ENCODE measurements at places on chromosomes 13 and 19.

GRCh38 chr19:52742516-52742915 is 7.7 kb upstream of the ZNF611 start:
- DNase-seq, result no peak

DNA sequence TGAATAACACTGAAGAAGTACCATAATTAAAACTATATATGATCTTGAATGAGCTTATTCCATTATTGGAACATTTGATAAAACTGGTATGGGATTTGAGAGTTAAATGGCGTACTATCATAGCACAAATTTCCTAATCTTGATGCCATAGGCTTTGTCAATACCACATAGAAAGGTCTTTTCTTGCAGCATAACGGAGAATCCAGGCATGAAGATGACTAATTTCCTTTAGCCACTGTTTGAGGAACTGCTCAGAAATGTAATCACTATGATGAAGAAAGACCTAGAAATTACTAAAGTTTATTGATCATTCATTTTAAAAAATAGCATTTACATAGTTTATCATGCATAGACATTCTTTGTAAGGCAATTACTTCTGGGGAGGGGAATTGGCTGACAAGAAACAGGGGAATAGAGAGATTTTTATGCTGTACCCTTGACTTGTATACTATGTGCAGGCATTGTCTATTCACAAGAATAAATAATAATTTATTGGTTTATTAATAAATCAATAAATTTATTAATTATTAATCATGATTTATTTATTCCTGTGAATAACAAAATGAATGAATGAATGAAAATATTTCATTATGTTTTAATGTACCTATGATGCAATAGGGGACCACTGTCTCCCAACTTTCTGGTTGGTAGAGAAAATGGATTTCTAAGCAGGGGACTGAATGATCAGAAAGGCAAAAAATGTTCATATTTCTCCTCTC is 2676.6 kb downstream of the PCDH9 start:
- DNase-seq, result no peak

GRCh38 chr13:35140831-35141230 is 198.8 kb downstream of the NBEA start:
- DNase-seq, result no peak

- peak; percentile 8 for DNase-seq
These were observed 299.0 kb downstream of the KLF12 start for GRCh38 chr13:73835138-73835721.

DNA sequence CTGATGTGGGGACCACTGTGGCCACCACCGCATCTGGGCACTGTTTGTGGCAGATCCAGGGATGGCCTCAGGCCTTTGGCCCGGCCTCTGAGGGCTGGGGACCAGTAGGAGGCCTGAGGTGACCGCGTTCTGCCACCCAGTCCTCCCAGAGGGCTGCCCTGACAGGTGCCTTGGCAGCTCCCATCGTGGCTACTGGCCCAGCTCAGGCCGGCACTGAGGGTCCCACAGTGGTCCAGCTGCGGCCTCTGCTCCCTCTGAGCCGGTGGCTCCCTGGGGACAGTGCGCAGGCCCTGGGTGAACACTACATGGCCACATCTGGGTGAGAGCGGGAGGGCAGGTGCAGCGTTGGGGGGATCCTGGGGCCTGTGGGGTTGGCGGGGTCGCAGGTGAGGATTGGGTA is 61.9 kb downstream of the KDM4B start:
- DNase-seq, result no peak

DNA sequence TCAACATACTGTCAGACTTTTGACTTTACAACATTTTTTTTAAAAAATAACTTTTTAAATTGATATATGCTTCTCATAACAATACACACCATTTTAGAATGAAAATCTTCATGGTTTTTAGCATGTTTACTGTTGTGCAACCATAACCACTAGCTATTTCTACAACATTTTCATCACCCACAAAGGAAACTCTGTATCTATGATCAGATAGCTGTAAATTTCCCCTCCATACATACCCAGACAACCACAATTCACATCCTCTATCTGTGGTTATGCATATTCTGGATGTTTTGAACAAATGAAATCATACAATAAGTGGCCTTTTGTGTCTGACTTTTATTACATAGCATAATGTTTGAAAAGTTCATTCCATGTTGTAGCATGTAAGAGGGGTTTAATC is 1666.0 kb downstream of the EFNB2 start:
- DNase-seq, result no peak

DNA sequence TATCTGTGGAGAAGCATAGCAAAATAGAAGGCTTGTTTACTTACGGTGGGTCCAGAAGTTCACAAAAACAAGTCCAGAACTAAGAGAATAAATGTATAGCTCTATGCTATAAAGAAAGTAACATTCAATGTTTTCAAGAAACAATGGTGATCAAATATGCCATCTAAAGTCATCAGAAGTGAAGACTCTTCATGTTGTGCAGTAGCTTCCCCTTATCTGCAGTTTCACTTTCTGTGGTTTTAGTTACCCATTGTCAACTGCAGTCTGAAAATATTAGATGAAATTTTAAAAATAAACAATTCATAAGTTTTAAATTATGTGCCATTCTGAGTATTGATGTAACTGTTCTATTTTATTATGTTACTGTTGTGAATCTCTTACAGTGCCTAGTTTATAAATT is 72.5 kb downstream of the EDNRB start:
- DNase-seq, result no peak

DNA sequence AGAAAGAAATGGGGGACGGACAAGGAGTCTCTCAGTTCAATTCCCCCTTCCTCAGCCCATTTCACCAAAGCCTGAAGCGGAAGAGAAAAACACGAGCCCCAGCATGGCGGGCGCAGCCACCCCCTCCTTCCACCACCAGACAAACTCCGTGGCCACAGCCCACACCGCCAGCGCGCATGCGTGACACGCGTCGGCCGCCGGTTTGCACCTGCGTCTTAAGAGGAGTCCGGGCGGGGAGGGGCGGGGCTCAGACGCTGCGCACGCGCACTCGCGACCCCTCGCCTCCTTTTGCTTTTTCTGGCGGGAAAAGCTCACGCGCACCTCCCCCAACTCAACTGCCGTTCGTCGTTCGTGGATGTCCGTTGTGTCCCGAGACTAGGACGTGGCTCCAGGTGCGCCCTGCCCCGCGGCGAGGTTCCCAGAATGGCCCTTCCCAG is at the start of gene KASH5:
TSS of gene KASH5 (plus strand) at position 314 of the 437 bp plus-strand sequence. CDS start 2,635 bp downstream, outside the sequence.
- no peak for DNase-seq

GRCh38 chr13:109785141-109785891 is 1.1 kb downstream of the IRS2 start:
- peak; percentile 75 for DNase-seq

GRCh38 chr13:75960538-75960994 is 324.4 kb downstream of the LMO7 start:
- no peak for DNase-seq

- DNase-seq, result no peak
These were observed 7.1 kb upstream of the IFT88 start for GRCh38 chr13:20559659-20560356.

DNA sequence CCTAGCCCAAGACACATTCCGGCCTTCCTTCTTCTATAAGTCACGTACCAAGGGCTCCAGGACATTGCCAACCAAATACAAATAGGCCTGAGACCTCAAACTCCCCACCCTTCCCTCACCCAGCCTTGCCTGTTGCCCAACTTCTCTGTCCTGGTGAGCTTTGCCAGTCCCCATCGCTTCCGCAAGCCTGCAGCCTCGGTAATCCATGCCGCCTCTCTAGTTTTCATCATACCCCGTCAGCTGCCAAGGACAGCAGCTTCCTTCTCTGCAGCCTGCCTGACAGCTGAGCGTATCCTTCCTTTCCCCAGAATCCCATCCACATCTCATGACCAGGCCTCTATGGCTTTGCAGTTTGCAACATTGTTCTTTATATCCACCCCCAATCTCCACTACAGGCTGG is 36.6 kb upstream of the POMP start:
- DNase-seq, result no peak

DNA sequence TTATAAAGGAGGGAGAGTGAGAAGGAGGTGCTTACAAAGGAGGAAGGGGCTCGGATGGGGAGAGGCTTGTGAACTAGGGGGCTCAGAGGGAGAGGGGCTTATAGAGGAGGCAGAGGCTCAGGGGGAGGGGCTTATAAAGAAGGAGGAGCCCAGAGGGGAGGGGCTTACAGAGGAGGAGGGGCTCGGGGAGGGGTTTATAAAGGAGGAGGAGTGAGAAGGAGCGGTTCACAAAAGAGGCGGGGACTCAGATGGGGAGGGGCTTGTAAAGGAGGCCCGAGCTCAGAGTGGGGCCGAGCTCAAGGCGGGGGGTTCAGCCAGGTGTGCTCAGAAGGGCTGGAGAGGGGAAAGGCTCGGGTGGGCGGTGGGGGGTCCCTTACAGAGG is 500 bp downstream of the SMIM24 start:
- DNase-seq, result no peak

GRCh38 chr19:4338441-4339355 is at the start of gene STAP2:
TSS of gene STAP2 (minus strand) at chr19:4338827. CDS start at chr19:4338753, 74 bp downstream.
- no peak for DNase-seq

DNA sequence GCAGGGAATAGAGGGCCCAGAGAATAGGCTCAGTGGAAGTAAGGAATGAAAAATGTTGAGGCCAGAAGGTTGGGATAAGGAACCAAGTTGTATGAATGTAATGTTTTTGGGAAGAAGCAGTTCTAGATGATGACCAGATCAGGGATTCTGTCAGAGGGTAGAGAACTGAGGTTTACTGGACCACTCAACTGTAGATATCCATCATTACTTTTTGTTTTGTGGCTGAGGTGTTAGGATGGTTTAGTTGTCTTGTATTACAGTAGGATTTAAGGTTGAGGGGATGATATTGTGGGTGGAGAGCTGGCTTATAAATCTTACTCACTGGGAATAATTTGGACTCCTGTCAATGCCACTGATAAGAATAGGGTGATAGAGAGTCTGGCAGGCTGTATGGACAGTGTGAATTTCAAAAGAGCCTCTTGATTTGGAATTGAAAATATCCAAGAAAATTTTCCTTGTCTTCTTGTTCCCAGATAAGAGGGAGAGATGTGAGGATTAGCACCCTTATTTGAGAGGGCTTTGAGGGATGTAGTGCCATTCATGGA is 22.6 kb downstream of the NDFIP2 start:
- no peak for DNase-seq

DNA sequence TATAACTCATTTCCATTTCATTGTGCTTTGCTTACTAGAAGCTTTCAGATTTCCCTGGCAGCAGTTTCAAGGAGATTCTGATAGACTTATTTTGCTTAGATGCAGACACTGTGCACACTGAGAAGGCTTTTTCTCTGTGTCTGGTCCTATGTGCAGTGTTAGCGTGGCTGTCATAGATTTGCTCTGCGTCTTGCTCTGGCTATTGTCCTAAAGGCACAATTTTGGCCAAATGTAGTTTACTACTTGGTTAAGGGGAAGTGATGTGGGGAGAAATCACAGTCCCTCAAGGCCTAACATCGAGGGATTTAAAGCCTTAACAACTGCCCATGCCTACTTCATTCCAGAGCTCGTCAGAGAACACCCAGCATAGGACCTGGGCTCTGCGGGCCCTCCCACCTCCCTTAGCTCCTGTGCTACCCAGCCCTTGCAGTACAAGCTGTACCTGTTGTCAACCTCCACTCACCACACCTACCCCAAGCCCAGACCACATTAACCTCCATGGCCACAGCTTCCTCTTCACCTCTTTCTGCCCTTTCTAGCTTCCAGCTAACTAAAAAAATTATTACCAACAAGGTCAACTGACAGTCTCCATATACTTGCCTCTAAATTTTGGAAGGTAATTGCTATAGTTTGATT is 38.9 kb upstream of the KATNAL1 start:
- DNase-seq, result no peak

GRCh38 chr13:66262330-66262729 is 967.8 kb downstream of the PCDH9 start:
- DNase-seq, result no peak

- DNase-seq, result no peak
These were observed 1082.6 kb downstream of the EFNB2 start for GRCh38 chr13:105452895-105453294.

DNA sequence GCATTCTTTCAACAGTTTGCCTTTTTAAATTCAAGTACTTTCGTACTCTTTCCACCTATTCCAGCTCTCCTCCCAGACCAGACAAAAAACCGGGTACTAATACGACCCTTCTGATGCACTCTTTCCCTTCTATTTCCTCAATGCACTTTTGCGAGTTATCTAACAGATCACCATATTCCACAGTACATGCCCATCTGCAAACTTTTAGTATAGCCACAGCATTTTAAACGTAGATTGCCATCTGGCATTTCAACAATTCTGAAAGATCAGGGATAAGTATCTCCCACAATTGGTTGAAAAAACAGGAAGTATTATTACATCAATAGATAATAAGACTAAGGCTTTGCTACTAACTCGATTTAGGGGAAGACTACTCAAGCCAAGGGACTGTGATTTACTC is 31.5 kb downstream of the RBM26 start:
- DNase-seq, result no peak

- DNase-seq, result no peak
These were observed 33.1 kb upstream of the MTIF3 start for GRCh38 chr13:27483421-27483820.

DNA sequence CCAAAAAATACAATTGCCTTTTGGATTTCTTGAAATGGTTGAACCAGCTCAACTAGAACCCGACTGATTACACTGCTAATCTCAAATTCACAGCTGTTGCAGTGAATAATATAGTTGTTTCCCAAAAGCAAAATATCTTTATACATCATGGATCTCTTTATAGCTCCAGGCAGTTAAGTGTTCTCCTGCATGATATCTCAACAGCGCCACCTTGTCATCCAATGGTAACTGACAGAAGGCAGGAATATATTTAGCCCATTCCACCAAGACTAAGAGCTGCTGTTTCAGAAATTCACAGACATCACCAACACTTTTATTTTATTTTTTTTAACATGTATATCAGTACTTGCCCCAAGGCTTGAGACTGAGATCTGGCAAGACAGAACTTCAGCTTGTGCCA is 1141.0 kb upstream of the PRR20A start:
- DNase-seq, result no peak

GRCh38 chr19:18294467-18294864 is 13.0 kb upstream of the JUND start:
- DNase-seq, result peak; percentile 14

DNA sequence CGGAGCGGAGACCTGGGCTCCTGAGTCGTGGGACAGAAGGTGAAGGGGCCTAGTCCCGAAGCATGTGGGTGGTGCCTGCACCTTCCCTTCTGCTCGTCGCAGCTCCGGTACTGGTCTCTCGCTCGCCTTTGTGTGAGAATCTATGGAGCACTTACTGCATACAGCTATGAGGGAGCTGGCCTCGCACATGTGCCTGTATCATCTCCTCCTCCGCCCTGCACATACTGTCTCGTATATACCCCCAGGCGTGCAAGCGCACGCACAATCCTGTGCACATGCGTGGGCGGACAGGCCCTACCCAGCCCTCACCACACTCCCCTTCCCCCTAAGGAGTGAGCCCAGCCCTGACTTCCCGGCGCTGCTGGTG is 8.7 kb downstream of the PIK3R2 start:
- DNase-seq, result no peak
